Left ventricle myocardium superior (tissue), 1 donor: ENCODE measurements at places on chromosomes 11 and 22.

GRCh38 chr11:96114178-96115064 lies 190.5 kb upstream of the MTMR2 start:
- DNase-seq = no peak

DNA sequence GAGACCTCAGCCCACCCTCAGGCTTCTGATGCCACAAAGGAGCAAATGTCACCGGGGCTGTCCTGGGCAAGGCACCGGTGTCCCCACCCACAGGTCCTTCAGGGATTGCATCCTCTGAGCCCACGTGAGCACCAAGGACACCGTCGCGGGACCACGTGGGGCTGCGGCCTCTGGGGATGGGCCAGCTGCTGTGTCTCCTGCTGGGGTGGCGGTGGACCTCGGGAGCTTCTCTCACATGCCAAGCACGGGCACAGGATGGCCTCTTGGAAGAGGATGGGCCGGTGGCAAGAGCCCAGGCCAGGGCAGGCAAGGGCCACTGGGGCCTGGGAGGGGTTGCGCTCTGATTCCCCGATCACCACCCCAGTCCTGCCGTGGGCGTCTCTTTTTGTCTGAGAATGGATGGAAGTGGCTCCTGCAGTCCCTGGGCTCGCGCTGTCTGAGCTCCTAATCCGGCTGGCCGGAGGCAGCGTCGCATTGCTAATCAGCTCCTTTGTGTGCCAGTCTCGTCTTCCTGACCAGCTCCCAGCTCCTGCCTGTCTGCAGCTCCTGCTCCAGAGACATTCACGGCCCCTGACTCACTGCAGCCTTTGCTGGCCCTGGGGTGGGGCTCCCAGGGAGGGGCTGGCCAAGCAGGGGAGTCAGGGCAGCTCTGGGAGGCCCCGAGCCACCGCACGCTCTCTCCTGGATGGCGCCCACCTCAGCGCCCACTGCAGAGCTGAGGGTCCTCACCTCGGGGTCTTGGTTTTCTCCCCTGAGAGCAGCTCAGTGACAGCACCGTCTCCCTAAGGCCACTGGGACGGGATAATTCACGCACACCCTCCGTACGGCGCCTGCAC lies 146.7 kb downstream of the CTTN start:
- no peak for DNase-seq

DNA sequence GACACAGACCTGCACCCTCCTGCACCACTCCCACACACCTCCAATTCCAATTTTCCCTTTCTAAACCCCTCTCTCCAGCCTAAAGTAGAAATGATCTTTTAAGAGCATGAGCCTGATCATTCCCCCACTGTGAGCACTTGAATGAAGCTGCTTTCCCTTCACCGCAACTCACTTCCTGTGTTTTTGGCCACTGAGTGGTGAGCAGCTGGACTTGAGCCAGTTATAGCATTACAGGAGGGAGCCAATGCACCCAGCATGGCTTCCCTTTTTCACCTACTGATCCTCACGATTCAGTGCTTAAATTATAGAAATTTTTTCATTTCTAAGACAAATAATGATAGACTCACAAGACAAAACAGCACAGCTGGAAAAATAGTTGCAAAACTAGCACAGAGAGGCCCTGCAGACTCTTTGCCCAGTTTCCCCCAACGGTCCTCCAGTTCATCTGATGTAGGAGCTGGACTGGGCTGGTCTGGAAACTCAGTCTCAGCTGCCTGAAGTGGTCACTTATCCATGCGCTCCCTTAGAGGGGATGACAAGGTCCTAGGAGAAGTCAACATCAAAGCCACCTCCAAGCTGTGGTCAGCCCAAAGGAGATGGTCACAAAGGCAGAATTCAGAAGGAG lies 9.7 kb upstream of the APOL4 start:
- DNase-seq = no peak

- DNase-seq = no peak
Observed at GRCh38 chr11:15594607-15595006, 479.9 kb downstream of the INSC start.

- DNase-seq = no peak
Observed at GRCh38 chr11:65915101-65915820, 3.6 kb downstream of the C11orf68 start.

DNA sequence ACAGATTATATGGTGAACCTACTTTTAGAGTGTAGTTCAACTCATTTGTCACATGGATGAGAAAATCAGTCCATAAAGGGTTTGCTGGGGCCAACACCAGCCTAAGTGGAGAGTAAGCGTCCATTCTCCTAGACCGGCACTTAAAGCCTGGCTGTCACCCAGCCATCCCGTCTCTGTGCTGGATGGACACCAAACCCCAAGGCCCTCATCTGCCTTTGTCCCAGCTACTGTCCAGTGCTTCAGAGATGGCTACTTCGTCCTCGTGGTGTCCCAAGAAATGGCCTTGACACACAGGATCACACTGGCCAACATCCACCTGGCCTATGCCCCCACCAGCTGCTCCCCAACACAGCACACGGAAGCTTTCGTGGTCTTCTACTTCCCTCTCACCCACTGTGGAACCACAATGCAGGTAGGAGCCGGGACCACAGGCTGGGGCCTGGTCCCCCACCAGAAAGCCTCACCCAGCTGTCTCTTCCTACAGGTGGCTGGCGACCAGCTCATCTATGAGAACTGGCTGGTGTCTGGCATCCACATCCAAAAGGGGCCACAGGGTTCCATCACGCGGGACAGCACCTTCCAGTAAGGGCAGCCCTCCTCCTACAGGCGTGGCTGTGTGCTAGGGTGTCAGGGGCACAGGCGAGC lies 3.5 kb downstream of the ZP1 start:
- no peak for DNase-seq

DNA sequence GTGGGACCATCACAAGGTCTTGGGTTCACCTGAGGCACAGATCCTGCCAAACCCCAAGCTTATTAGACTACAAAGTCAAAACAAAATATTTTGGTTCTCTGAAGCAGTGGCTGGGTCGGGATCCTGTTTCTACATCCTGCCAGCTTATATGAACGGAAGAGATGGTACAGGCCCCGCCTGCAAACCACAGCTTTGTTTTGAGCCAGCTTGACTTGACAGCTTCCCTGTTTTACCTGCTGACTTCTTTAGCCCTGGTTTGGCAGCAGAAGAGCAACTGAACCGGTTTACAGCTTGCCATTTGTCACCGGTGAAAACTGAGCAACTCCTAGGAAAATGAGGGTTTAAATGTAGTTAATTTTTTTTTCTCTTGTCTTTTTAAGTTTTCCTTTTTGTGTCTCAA lies 11.4 kb downstream of the PACS1 start:
- peak; percentile 47 for DNase-seq

DNA sequence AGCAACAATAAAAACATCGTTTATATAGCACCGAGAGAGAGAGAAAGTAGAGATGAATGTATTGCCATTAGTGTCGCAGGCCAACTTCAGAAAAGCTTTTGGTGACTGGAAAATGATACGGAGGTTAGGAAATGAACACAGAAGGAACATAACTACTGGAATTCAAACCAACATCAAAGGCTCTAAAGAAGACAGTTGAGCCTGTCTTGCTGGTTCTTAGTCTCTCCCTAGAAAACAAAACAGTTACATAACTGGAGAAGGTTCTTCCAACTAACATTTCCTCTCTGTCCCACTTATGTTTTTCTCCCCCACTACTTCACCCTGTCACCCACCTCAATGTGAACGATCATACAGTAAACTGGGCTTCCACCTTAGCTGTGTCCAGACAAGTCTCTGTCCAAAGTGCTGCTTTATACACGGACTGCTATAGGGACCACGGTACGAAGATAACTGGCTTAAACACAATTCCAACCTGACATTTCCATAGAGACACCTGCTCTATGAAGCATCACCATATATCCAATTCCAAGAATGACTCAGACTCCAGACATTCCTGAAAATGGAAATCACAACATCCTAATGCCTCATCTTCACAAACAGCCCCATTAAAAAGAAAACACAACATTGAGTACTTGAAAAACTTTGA lies 85.2 kb upstream of the ARHGAP32 start:
- DNase-seq = no peak

- no peak for DNase-seq
Observed at GRCh38 chr22:42561856-42562255, 8.1 kb downstream of the SERHL2 start.

DNA sequence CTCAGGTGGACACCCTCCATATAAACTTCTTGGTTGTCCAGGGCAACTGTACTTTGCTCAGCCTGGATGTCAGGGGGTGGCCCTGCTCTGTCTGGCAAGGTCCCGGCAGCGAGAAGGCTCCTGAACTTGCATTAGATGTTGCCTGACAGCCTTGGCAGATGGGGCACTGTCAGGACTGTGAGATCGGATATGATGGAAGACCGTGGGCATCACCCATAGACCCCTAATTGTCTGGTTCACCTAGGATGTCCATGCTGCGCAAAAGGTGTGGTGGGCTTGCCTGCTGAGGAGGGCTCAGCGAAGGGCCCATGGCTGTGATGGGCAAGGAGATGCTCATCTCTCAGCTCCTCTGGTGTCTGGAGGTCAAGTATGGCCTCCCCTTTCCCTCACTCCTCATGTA lies 62.7 kb downstream of the MYO18B start:
- no peak for DNase-seq

DNA sequence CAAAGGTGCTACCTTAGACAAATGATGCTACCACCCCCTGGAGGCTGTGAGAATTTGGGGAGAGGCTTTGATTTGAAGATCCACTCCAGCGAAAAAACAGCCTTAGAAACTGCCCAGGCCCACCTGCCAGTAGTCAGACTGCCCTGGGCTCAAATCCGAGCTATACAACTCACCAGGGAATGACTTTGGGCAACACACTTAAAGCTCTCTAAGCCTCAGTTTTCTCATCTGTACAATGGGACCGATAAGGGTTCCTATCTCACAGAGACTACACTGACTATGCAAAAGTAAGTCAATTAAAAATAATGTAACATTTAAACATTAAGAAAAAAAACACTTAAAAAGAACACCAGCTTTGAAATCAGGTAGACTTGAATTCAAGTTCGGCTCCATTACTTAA lies 19.9 kb downstream of the VWCE start:
- DNase-seq = no peak

- no peak for DNase-seq
Observed at GRCh38 chr11:77547863-77548551, 41.7 kb upstream of the AQP11 start.

DNA sequence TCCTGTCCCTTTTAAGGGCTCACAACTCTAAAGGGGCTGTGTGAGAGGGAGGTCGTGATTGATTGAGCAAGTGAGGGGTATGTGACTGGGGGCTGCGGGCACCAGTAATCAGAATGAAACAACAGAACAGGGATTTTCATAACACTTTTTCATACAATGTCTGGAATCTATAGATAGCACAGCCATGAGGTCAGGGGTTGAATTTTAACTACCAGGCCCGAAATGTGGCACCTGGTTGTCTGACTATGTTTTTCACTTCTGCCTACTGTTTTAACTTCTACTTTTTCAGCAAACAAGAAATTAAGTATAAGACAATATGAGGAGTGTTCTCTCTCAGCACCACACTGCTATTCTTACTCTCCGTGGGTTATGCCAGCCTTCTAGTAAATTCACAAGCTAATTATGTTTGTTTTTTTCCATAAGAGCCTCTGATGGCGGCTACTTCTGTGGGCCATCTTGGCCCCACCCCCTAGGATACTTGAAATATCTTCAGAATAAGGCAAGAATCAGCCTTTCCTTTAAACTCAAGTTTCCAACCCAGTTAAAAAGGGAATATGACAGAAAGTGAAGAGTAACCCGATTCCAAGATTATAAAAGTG lies 552.8 kb upstream of the CHORDC1 start:
- no peak for DNase-seq

DNA sequence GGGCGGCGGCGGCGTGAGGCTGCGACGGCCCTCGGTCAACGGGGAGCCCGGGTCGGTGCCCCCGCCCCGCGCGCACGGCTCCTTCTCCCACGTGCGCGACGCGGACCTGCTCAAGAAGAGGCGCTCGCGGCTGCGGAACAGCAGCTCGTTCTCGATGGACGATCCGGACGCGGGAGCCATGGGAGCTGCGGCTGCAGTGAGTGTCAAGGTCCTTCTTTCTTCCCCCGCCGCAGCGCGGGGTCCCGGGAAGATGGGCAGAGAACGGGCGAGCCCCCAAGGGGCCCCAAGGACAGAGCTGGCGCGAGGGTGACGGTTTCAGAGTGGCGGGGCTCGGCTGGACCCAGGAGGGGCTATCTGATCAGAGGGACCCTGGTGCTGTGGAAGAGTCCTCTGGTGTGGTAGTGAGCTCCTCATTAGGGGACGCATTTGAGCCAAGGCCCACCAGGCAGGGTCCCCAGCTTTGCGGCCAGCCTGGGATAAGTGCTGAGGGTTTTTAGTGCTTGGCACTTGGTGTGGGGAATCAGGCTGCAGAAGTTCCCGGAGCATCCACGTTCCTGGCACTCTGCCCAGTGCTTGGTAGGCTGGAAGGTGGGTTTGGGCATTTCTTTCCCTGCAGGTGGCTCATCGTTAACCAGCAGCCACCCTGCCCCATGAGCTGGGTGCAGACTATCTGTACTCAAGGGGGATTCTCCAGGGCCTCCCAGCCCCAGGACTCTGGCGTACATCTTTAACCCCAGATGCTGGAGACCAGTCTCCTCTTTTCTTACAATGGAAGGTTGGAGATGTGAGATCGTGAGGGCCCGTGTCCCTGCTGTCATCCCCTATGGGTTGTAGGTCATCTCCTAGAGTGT lies 9.8 kb downstream of the EHBP1L1 start:
- DNase-seq = peak; percentile 48

DNA sequence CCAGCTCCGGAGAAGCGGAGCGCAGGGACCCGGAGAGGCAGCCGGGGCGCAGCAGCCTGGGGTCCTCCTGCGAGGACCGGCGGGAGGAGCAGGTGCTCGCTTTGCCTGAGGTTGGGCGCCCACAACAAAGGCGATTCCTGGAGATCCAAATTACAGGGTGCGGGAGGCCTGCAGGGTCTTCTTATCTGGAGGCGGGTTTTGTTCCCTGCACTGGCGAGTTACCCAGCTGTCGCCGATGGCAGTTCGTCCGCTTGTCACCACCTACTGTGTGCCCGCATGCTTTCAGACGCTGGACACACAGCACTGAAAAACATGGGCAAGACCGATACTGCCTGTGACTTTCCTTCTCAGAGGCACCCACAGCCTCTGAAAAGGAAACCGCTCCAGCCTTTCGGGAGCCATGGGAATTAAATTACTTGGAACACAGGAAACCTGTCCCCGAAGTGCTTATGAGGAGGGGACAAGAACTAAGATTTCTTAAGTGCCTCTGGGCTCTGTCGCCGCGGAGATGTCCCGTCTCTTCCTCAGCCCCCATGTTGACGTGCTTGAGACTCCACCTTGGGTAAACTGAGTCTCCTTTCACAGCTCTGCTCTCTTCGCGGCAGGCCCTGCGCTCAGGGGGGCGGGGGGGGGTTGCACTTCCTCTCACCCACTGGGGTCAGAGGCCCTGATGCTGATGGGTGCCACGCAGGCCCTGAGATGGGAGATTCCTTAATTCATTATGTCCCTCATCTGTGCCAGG lies 1.3 kb upstream of the ZFTA start:
- peak; percentile 32 for DNase-seq

DNA sequence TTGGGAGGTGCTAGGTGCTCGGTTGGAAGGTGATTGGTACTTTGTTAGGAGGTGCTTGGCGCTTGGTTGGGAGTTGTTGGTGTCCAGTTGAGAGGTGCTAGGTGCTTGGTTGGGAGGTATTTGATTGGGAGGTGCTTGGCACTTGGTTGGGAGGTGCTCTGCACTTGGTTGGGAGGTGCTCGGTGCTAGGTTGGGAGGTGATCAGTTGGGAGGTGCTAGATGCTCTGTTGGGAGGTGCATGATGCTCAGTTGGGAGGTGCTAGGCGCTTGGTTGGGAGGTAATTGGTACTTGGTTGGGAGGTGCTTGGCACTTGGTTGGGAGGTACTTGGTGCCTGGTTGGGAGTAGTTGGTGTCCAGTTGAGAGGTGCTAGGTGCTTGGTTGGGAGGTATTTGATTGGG lies 40.2 kb downstream of the LRP5 start:
- DNase-seq = no peak

GRCh38 chr11:114447444-114447843 lies 8.2 kb downstream of the REXO2 start:
- no peak for DNase-seq

GRCh38 chr11:45607995-45608394 lies 57.4 kb downstream of the CHST1 start:
- peak; percentile 47 for DNase-seq
